Activated CD4-positive, alpha-beta memory T cell treated with anti-CD3 and anti-CD28 coated beads, Interleukin-2, amount 10 ng/mL, durations not matched to agents 7 days and 5 days (primary cell): ENCODE measurements at places on chromosomes 7 and 10. TPM values are rescaled to one million over a fixed set of nuclear protein-coding genes. Genes with fewer than 3 reads are reported as not detected.

The PRR15 gene
- not detected for total RNA-seq

The UBE2H gene
- 58.4 TPM for total RNA-seq

The NKX1-2 gene
- not detected for total RNA-seq

DNA sequence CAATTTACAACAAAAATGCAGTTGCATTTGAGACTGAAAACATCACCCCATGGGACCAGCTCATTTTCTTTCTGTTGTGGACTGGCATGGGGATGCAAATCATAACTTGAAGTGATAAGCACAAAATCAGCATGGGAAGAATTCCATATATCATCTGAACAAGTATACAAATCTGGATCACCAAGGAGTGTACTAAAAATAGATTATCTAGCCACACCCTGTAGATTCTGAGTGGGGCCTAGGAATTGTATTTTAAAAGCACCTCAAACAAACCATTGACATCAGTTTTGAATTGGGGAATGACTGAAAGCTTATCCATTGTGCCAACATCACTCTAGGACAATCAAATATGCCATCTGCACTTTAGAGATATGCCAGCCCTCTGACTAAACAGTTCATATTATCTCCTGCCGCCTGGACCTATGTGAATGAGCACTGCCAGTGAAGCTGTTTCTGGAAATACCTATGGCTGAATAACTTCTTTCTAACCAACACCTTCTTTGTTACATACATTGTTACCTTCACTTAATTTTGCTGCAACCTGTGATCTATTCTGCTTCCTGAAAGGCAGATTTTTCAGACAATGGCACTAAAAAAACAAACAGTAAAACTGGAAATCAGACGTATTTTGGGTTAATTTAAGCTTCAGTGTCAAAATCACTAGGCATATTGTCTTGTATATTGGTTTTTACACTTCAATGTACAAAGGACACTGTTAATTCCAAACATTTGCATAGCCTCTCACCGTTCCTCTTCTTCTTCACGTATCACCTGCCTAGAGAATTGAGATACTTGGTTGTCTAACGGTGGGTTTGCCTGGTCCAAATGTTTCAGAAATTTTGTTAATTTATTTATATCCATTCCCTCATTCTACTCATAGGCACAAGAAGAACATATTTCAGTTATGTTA is 42.4 kb upstream of the HGF start:
- no peaks in the 10 kb centered on the region for H3K27me3 ChIP-seq
- no peak for DNase-seq
- no peaks in the 10 kb centered on the region for H3K36me3 ChIP-seq
- H3K4me1 ChIP-seq: no peaks in the 10 kb centered on the region
- no peak overlapping the region for H3K4me3 ChIP-seq

GRCh38 chr7:18859318-18859717 is 258.1 kb downstream of the TWIST1 start:
- H3K27ac ChIP-seq: peak overlapping the region; percentile 29
- H3K27me3 ChIP-seq: no peaks in the 10 kb centered on the region
- no peak for DNase-seq
- H3K4me3 ChIP-seq: no peak overlapping the region

DNA sequence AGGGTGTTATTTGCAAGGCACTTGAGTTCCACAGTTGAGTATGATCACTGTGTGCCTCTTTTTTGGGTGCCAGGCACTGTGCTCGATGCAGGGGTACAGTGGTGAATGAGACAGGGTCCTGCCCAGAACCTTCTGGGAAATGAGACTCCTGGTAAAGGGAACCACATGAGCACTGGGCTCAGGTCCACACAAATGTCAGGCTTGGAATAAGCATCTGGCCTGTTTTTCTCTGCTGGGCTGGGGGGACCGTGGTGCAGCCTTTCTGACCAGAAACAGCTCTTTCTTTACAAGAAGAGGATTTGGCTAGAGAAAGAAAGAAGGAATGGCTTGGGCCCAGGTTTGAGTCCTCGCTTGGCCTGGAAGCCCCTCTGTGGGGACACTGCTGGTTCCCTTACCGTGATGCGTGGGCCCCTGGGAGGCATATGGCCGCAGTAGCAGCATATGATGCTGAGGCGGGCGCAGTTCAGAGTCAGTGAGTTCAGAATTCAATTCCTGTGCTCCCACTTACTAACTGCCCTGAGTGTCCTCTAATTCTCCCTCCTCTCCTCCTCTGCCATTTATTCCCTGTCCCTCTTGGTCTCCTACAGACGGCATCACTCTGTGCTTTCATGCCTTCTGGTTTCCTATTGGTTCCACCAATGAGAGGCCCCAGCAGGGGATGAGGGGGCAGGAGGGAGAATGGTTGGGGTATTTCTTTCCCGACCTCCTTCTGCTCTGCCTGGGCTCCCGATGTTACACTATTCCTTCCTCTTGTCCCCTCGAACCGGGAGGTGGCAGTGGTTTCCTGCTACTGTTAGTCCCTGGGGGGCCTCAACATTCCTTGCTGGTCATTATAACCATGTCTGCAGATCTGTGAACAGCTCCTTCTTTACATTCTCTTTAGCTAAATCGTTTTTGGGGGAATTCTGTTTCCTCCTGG is 9.6 kb upstream of the KCP start:
- H3K4me3 ChIP-seq: no peak overlapping the region
- no peak overlapping the region for H3K27ac ChIP-seq
- no peaks in the 10 kb centered on the region for H3K36me3 ChIP-seq

GRCh38 chr7:2514473-2515423 is 4.8 kb upstream of the LFNG start:
- peaks cover 10% of the 10 kb centered on the region for H3K27me3 ChIP-seq
- H3K4me1 ChIP-seq: peaks cover 49% of the 10 kb centered on the region
- no peak overlapping the region for H3K27ac ChIP-seq
- DNase-seq: no peak

GRCh38 chr10:102422545-102423129 is 2.0 kb downstream of the FBXL15 start:
- H3K4me1 ChIP-seq: peaks cover 47% of the 10 kb centered on the region
- H3K27ac ChIP-seq: peak overlapping the region; percentile 82
- H3K36me3 ChIP-seq: peaks cover 9% of the 10 kb centered on the region
- DNase-seq: peak; percentile 69

- no peak overlapping the region for H3K27ac ChIP-seq
- H3K36me3 ChIP-seq: no peaks in the 10 kb centered on the region
- H3K4me3 ChIP-seq: no peak overlapping the region
Measured at GRCh38 chr10:86107131-86107530, 259.5 kb downstream of the GRID1 start.

GRCh38 chr10:86300399-86300925 is 66.1 kb downstream of the GRID1 start:
- H3K36me3 ChIP-seq: no peaks in the 10 kb centered on the region
- no peak overlapping the region for H3K4me3 ChIP-seq
- H3K4me1 ChIP-seq: no peaks in the 10 kb centered on the region
- peak; percentile 1 for DNase-seq

DNA sequence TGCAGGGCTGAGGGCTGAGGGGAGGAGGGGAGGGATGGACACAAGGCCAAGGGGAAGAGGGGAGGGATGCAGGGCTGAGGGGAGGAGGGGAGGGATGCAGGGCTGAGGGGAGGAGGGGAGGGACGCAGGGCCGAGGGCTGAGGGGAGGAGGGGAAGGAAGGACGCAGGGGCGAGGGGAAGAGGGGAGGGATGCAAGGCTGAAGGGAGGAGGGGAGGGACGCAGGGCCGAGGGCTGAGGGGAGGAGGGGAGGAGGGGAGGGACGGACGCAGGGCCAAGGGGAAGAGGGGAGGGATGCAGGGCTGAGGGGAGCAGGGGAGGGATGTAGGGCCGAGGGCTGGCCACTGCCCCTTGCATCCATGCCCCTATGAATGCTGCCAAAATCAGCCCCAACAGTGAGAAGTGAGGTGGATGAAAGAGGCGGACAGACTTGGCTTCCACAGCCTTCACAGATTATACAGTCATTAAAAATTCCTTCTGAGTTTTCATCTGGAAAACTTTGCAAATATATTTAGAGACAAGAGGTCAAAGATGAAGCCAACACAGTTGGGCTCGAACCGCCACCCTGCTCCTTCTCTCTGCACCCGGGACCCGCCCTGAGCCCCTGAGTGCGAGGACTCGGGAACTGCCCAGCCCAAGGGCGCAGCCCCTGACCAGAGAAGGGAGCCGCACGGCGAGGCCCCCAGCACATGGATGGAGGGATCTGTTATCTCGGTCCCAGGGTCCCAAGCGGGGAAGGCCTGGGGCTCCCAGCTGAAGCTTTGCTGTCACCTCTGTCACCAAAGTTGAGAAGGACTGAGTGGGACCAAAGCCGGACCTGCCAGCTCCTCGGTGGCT is 65.8 kb downstream of the DIP2C start:
- H3K4me1 ChIP-seq: no peaks in the 10 kb centered on the region
- H3K36me3 ChIP-seq: no peaks in the 10 kb centered on the region
- peaks cover 17% of the 10 kb centered on the region for H3K27me3 ChIP-seq
- H3K27ac ChIP-seq: no peak overlapping the region

DNA sequence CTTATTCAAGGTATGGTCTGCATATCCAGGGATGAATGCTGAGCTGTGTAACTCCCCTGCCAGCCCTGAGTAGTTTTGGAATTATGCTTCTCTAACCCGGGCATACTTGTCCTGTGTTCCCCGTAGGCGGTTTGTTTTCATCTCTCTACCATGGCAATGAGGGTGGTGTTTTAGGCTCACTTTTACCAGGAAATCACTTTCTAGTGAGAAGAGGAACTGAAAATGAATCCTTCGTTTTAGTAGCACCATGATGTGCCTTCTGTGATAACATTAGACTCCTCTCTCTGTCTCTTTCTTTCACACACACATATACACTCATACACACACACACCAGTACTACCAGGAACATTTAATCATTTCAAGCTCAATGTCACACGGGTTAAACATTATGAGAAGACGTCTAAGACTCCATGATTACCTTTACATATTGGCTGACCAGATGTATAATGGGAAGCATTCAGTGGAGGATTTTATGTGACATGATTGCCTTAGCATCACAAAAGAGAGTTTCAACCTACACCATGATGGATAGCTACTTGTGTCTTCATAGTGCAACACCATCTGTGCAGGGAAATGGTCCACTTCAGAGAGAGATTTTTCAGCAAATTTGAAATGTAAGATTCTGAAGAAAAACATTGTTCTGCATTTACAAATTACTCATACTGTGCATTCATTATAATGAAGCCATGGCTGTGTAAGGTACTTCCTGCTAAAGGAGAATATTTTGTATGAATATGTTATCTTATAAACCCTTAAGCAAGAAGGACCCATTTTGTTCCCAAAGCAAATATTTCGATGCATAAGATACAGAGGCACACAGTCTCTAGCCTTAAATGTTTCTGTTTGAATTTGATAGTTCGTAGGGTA is 31.0 kb upstream of the PFKP start:
- DNase-seq: no peak
- peaks cover 5% of the 10 kb centered on the region for H3K4me1 ChIP-seq
- H3K4me3 ChIP-seq: no peak overlapping the region
- H3K27me3 ChIP-seq: peaks cover 37% of the 10 kb centered on the region
- no peaks in the 10 kb centered on the region for H3K36me3 ChIP-seq

DNA sequence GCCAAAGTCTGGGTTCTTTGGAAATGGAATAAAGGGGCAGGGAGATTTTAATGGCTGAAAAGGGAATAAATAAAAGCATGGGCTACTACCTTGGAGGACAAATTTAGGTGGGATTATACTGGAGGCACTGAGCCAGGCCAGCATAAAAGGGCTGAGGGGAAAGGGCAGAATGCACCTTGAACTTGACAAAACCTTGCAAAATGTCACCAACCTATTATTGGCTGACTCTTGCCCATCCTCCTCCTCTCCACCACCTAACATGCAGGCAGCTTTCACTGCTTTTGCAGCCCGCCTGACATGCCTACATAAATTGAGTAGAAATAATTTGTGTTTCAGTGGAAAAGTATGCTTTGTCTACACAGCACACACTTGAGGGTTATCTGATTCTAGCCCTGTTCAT is 65.3 kb upstream of the ABLIM1 start:
- H3K27ac ChIP-seq: no peak overlapping the region
- no peaks in the 10 kb centered on the region for H3K4me1 ChIP-seq
- DNase-seq: no peak

DNA sequence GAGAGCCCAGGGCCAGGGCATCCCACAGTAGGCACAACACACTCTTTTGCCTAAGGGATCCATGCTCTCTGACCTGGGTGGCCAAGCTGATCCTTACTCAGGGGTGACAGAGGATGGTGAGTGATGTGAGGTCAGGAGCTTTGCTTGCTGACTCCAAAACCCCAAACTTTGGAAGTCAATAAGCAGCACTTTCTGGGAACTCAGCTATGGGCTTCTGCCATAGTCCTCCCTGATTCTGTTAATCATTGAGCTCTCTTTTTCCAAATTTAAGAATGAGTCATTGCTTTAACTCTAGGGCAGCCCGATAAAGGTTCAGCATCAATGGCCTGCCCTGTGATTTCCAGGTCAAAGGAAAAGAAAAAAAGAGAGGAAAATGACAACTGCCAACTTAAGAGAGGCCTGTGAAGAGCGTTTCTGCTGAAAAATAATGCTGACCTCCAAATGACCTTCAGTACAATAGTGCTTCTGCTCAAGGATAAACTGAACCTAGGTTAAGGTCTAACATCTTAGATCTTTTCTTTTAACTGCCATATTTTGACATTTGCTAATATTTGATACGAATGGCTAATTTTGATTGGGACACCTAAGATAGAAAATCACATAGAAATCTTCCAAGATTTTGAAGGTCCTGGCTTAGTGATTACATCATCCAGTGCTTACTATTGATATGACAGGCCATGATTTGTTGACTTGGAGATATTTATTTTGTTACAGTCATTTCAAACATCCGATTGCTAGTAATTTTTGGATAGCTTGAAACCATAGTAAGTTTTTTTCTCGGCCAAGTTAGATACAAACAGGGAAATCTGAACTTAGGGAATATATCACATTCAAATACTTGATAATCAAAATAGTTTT is 20.8 kb upstream of the RELN start:
- no peak for DNase-seq
- no peaks in the 10 kb centered on the region for H3K36me3 ChIP-seq
- no peaks in the 10 kb centered on the region for H3K27me3 ChIP-seq
- H3K4me1 ChIP-seq: no peaks in the 10 kb centered on the region
- no peak overlapping the region for H3K27ac ChIP-seq

GRCh38 chr7:105816954-105817615 is 59.3 kb downstream of the ATXN7L1 start:
- H3K4me1 ChIP-seq: peaks cover 23% of the 10 kb centered on the region
- H3K27ac ChIP-seq: no peak overlapping the region
- peaks cover 9% of the 10 kb centered on the region for H3K27me3 ChIP-seq

DNA sequence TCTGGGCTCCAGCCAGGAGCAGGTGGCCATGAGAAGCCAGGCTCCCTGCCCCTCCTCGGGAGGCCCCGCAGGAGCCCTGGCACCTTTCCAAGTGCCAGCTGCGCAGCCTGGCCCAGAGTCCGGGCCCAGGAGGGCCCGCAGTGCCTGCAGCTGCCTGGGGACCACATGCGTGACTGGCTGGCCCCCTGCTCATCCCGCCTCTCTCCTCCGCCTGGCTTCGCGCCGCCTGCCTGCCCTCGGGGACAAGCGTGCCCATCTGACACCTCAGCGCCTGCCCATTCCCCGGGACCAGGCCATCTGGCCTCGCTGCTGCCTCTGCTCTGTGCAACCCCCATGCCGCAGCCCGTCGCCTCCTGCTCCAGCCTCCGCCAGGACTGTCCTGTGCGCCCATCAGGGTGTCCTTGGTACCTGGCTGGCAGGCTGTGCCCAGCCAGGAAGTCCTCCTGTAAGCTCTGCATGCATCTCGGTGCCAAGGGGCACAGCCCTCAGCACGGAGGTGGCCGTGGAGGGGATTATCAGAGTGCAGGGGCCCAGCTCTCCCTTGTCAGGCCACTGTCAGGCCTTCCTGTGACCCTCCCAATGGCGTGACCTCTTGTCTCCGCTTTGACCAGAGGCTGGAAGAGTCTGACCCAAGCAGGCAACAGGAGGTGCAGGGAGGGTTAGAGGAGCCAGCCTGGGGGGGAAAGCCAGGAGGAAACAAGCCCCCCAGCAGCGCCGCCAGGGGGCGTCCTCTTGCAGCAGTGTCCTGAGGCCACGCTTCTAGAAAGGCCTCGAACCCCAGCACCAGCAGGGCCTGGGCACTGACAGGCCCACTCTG is 50.5 kb downstream of the TMEM209 start:
- no peak overlapping the region for H3K27ac ChIP-seq
- no peak overlapping the region for H3K4me3 ChIP-seq
- no peaks in the 10 kb centered on the region for H3K4me1 ChIP-seq
- H3K27me3 ChIP-seq: no peaks in the 10 kb centered on the region
- peaks cover 21% of the 10 kb centered on the region for H3K36me3 ChIP-seq
